H9 (cell line): ENCODE measurements at places on chromosomes 13 and 19. TPM values are rescaled to one million over a fixed set of nuclear protein-coding genes. Genes with fewer than 3 reads are reported as not detected.

DNA sequence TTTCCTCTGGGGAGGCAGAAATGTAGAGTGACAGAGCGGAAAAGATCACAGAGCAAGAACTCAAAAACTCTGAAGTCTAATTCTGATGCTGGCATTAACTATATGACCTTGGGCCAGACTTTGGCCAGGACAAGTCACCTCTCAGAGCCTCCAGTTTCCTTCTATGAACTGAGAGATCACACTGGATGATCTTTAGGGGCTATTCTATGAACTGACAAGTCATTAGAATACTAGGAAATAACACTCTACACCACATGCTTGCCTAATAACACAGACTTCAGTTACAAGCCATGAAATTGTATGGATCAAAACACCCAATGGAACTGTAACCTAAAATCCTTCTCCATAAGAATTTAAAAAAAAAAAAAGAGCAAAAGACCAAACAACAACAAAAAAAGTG, 16.9 kb downstream of the SLC25A30 start:
- no peak for DNase-seq

GPC6 gene
- total RNA-seq, result 15.6 and 16.1 TPM in 2 replicates

- no peak for DNase-seq
These were observed 39.6 kb downstream of the INSR start for GRCh38 chr19:7254590-7254989.

DNA sequence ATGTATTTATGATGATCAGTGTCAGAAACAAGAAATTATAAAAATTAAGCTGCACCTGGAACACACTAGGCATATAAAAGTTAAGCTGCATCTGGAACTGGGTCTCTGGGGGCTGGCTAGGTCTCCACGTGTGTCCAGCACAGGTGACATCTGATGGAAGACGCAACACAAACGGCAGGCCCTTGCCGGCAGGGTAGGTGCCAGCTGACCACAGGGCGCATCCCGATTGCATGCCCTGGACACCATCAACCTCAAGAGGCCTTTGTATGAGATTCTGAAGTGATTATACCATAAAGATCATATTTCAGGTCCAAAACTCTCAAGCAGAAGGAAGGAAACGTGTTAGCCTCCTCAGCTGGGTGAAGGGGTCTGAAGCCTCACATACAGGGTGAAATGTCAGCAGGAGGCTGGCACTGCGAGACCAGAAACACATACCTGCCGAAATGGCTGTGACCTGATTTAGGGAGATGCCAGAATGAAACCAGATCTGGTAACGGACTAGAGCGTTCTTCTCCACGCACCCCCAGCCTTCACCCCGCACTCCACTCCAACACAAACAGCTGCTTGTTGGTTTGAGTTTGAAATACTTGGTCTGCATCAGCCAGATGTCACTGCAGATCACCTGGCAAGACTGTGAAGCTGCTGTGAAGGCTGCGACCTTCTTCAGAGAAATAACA, 37.3 kb downstream of the COL4A1 start:
- no peak for DNase-seq

- no peak for DNase-seq
These were observed 46.5 kb downstream of the DNM2 start for GRCh38 chr19:10764340-10764894.

DNA sequence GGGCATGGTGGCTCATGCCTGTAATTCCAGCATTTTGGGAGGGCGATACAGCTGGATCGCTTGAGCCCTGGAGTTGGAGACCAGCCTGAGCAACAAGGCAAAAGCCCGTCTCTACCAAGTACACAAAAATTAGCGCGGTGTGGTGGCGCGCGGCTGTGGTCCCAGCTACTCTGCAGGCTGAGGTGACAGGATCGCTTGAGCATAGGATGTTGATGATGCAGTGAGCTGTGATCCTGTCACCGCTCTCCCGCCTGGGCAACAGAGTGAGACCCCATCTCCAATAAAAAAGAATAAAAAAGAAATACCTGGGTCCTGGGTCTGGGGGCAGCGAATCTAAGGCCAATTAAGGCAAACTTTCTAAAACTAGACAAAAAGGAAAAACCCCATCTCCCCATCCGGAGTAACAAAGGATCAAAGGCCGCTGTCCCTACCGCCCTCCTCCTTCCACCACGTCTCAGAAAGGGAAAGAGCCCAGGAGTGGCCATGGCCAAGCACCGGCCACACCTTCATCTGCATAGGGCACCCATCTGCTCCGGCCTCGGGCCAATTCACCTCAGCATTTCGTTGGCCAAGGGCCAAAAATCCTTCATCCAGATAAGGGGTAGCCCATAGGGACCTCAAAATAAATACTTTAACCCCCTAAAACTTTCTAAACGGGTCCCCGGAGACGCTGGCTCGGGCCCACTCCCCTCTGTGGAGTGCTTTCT, 851 bp downstream of the ZNF320 start:
- DNase-seq, result peak; percentile 40

CGB3 gene
- 0.46 TPM in 1 of 2 replicates, not detected in the other for total RNA-seq

DNA sequence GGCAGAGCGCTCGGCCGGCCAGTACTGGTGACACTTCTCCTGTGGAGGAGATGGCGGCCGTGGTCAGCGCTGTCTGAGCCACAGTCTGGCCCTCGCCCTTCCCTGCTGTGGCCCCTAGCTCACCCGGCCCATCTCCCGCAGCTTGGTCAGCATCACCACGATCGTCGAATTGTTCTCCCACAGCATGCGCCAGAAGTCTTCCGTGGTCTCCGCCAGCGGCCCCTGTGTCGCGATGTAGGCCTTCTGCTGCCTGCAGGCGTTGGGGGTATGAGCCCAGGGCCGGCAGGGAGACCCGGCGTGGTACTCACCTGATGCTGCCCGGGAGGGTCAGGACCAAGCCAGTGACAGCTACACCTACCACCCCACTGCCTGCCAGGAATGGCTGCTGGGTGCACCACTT, 130.1 kb downstream of the PTPRS start:
- DNase-seq, result no peak

ZNF439 gene
- 2.2 and 3.3 TPM in 2 replicates for total RNA-seq

- DNase-seq, result no peak
These were observed 97.9 kb downstream of the UGGT2 start for GRCh38 chr13:95955255-95955654.

GRCh38 chr19:12647490-12648071, 19.0 kb downstream of the MAN2B1 start:
- peak; percentile 92 for DNase-seq
